ENCODE measurements at places on chromosomes 7 and 10.

DNA sequence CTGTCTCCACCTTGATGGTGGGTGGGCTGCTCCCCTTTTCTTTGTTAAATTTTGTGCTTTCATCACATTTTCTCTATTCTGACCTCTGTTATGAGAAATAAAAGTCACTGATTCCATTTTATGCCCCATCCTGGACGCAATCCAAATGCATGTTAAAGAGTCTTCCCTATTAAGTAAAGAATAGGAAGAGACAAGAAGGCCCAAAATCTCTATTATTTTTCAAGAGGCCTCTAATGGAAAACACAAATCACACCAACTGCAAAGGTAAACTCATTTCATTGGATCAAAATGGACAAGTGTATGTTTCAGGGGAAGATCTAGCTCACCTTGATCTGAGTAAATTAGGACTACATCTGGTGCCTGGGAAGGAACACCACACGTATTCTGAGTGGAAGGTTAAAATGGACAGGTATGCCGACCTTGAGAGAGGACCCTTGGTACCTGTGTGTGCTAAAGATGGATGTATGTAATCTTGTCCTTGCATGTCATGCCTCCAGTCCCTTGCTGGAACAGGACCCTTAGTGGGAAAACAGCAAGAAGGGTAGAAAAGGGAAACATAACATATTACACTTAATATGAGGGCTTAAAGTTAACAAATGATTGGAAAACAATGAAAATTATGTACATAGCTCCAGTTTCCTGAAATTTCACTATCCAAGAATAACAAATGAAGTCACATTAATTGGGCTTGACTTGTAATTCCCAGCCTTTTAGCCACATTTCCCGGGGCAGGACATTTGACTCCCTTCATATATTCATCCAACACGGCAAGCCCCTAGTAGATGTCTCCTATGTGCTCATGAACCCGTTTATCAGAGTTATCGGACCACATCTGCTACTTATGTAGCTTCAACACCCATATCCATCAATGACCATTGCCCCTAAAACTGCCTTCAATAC is 7.6 kb downstream of the IFIT2 start:
- DNase-seq: no peak

GRCh38 chr10:18367840-18368239 is 227.6 kb downstream of the CACNB2 start:
- no peak for DNase-seq

DNA sequence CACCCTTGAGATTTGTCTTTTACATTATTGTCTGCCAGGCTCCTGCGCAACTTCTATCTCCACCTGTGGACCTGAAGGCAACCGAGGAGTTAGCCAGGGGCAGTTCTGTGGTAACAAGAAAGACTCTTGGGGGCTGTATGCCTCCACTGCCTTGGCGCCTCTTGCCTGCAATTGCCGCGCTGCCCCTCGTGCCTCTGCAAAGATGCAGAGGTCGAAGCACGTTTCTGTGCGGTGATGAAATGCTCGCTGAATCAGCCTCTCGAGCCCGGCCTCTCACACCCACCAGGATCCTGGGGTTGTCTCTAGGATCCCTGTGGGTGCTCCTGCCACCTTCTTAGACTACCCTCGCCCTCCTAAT is 486 bp upstream of the LHFPL3 start:
- peak; percentile 60 for DNase-seq

DNA sequence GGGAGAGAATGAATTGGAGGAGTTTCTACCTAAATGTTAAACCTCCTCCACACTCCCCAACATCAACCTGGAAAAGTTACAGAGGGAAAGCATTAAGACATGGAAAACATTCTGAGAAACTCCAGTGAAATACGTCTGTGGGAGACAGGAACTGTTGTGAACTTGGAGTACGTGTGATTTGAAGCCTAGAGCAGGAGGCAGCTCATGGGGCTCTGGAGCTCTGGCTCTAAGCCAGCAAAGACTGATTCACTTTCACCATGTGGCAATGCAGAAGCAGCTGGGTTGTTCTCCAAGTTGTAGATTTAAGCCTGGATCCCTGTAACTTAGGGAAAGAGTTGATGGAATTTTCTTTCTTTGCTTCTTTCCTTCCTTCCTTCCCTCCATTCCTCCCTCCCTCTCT is 503.2 kb downstream of the NRG3 start:
- DNase-seq: peak; percentile 50

GRCh38 chr10:6411436-6411835 is 168.6 kb downstream of the PRKCQ start:
- no peak for DNase-seq

- DNase-seq: peak; percentile 96
Observed at GRCh38 chr7:117124591-117125220, 171.4 kb downstream of the ST7 start.

GRCh38 chr7:100884736-100885439 is 4.6 kb downstream of the UFSP1 start:
- no peak for DNase-seq

DNA sequence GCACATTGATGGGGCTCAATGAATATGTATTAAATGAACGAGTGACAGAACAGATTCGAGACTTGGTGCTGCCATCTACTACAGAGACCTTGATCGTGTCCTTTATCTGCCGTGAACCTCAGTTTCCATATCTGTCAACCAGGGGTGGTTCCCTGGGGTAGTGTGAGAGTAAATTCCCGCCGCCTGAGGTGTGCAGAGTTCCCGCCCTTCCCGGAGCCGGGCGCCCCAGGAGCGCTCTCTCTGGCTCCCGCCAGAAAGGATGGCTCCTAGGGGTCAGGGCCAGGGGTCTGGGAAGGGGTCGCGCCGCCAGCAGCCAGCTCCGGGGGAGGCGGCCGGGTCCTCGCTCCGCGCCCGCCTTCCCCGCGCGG is 333 bp upstream of the PLCE1 start:
- DNase-seq: no peak

- peak; percentile 77 for DNase-seq
Observed at GRCh38 chr7:114419441-114420272, 5.0 kb downstream of the FOXP2 start.

- DNase-seq: no peak
Observed at GRCh38 chr10:42960491-42960990, 116.3 kb upstream of the RET start.

- DNase-seq: no peak
Observed at GRCh38 chr10:96305019-96305418, 785 bp downstream of the DNTT start.

DNA sequence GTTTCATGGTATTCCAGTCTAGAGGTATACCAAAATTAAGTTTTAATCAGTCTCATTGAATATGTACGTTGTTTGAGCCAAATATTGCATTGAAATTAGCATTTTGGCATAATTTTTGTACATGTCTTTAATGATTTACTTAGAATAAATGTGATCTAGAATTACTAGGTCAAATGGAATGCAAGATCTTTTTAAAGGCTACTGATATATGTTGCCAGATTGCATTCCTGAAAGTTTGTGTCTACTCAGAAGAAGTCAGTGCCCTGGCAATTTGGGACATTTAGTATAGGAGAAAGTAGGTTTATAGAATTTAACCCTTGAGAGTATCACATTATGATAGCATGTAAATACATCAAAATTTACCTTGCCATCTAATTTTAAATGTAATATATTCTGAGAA is 32.4 kb downstream of the KMT2E start:
- DNase-seq: no peak

DNA sequence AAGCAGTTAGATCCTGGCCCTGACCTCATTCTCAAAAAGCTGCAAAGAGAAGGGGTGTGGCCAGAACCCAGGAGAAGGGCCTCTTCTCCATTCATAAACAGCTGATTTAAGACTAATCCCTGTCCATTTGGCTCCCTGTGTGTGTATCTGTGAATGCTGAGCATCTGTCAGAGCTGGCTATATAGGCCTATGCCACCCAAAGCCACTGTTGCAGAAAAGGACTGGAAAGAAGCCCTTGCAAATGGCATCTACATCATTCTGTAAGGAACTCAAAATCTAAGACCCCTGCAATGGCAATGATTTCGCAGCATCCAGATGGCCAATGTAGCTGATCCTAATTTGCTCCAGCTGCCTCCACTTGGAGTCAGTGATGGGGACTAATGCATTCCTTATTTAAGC is 384.5 kb downstream of the KCNMA1 start:
- peak; percentile 63 for DNase-seq

GRCh38 chr10:116429288-116429977 is 1.8 kb downstream of the PNLIPRP3 start:
- no peak for DNase-seq

GRCh38 chr10:95837356-95837776 is 70.4 kb upstream of the CC2D2B start:
- DNase-seq: no peak

GRCh38 chr10:17227367-17228090 is 512 bp upstream of the VIM start:
- no peak for DNase-seq

DNA sequence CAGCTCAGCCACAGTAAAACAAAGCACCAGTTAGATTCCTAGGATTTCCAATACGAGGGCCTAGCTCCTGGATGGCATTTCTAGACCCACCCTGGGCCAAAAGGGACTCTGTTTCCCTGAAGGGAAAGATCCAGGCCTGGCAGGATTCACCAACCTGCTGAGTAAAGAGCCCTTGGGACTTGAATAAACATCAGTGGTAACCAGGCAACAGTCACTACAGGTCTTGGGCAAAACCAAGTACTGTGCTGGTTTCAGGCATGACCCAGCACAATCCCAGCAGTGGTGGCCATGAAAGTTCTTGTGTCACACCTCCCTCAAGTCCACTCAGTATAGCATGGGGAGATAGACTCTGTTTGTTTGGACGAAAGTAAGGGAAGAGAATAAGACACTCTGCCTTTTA is 31.0 kb upstream of the STARD3NL start:
- no peak for DNase-seq

- DNase-seq: peak; percentile 75
Observed at GRCh38 chr10:71302874-71303568, 16.0 kb upstream of the SLC29A3 start.

- DNase-seq: no peak
Observed at GRCh38 chr10:29874606-29875269, 184.6 kb downstream of the JCAD start.

DNA sequence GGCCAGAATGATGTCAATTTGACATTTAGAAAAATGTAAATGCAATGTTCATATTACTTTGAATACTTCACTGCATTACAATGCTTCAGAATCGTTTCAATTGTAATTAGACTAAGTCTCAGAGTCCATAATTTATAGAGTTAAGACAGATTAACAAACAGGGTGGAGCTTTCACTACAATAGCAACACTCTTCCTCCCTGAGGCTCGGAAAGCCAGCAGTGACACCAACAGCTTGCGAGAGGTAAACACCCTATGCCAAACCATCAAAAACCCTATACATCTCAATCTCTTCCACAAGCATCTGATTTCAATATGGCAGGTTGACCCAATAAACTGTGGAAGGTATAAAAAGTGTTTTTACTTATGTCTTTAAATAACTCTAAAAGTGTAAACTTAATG is 72.2 kb downstream of the DOCK4 start:
- peak; percentile 58 for DNase-seq

GRCh38 chr7:25753837-25754236 is 398.2 kb upstream of the NFE2L3 start:
- DNase-seq: no peak

DNA sequence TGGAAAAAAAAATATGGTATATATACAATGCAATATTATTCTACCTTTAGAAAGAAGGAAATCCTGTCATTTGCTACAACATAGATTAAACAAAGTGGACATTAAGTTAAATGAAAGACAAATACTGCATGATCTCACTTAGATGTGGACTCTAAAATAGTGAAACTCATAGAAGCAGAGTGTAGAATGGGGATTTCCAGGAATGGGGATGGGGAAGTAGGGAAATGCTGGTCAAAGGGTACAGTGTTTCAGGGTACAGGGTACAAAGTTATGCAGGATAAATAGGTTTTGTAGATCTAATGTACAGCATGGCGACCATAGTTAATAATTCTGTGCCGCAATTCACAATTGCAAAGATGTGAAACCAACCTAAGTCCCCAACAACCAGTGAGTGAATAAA is 385.5 kb downstream of the SFMBT2 start:
- DNase-seq: no peak

DNA sequence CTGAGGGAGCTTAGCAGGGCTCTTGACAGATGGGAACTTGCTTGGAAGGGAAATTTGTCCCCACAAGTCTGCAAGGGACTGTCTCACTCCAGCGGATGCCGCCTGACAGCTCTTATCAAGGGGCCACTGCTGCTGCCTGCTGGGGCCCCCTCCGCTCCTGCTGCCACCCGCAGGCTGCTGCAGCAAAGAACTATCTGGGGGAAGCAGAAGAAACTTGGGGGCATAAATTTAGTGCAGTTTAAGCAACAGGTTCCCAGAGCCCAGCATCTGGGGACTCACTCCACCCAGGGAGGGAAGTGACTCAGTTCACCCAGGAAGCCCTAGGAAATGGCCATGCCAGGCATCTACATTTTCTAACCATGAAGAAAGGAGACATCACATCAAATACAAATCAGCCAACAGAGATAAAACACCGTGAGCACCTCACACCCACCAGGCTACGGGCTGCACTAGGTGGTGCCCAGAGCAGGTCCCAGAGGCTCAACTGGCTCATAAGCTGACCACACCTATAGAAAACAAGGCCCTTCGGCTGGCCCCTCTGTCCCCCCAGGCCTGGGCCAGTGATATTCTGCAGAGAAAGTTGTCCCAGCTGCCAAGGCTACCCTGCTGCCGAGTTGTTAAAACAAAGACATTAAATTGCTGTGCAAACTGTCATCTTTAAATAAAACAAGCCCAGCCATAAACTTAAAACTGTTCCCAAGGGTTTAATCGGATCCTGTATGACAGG is 3.7 kb downstream of the RGS10 start:
- DNase-seq: no peak

GRCh38 chr7:158672975-158673374 is 31.6 kb downstream of the NCAPG2 start:
- DNase-seq: no peak

DNA sequence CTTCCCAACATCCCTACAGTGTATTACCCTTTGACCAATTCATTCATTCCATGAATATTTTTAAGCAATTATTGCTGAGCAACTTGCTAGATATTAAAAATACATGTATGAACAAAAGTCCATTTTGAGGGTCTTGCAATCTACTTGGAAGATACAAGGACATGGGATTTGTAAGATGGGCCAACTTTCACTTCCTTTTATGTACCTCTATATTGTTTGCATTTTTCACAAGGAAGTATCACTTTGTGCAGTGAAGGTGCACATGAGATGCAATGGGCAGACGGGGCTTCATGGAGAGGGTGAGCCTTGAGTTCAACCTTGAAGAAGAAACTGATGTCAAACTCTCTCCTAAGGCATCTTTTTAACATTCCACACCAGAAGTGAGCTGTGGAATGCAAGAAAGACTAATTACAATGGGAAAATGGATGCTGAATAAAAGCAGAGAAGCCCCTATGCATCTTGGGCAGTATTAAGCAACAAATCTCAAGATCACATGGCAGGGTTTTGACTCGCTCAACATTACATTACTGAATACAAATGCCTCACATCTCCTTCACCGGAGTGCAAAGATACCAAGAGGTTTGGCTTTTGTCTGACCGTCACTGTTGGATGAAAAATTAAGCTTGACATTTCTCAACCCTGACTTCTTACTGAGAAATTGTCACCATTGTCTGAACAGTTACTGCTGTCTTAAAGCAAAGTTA is 341.5 kb downstream of the ELMO1 start:
- DNase-seq: no peak
